ENCODE measurements at places on chromosomes 2 and 18. TPM values are rescaled to one million over a fixed set of nuclear protein-coding genes. Genes with fewer than 3 reads are reported as not detected.
A peak's percentile ranks its signal among the peaks of the same experiment; 100 is the strongest.

The CHRND gene
- total RNA-seq: 2.2 TPM

The ARHGAP25 gene
- 1.4 TPM for total RNA-seq

The IL1RL2 gene
- not detected for total RNA-seq

The NPHP1 gene
- total RNA-seq: 2.5 TPM

The POLR1B gene
- total RNA-seq: 13.9 TPM

DNA sequence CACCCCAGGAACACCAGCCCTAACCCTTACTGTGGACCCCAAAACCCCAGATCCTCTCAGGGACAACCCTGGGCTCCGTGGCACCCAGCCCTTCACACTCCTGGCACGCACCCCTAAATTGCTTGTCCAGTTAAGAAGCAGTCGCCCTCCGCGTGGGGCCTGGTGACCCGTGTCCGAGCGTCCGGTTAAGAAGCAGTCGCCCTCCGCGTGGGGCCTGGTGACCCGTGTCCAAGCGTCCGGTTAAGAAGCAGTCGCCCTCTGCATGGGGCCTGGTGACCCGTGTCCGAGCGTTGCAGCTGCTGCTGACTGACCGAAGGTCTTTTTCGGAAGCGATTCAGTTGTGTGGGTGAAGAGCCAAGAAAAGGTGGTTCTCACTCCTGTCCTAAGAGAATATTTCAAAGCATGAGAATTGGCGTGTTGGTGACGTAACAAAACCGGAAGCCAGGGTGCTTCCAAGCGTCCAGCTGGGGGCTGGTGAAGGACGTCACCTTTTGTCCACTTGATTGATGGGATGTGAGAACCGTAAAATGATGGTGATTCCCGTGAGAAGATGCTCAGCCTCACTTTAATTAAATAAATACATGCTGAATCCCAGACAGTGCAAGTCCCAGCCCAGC, 70.5 kb downstream of the KCNG2 start:
- DNase-seq: no peak

- no peak for DNase-seq
Observed at GRCh38 chr2:198287706-198288105, 483.3 kb downstream of the PLCL1 start.

DNA sequence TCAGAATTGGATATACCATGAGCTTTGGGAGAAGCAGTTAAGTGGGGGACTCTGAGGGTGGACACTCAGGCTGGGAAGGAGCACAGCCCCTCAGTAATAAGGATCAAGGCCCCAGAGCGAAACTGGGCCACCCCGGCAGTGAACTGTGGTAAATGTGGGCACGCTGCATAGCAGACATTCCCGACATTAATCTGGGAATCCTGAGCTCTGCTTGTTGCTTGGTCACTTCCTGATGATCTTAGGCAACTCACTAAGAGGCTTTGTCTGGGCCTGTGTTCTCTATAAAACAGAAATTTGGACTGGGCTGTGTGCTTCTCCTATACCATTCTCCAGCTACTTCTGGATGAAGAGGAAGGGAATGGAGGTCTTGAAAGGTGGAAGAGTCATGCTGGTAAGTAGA, 4.8 kb downstream of the TGFBRAP1 start:
- DNase-seq: no peak

- DNase-seq: no peak
Observed at GRCh38 chr2:5885451-5886173, 193.4 kb downstream of the SOX11 start.

DNA sequence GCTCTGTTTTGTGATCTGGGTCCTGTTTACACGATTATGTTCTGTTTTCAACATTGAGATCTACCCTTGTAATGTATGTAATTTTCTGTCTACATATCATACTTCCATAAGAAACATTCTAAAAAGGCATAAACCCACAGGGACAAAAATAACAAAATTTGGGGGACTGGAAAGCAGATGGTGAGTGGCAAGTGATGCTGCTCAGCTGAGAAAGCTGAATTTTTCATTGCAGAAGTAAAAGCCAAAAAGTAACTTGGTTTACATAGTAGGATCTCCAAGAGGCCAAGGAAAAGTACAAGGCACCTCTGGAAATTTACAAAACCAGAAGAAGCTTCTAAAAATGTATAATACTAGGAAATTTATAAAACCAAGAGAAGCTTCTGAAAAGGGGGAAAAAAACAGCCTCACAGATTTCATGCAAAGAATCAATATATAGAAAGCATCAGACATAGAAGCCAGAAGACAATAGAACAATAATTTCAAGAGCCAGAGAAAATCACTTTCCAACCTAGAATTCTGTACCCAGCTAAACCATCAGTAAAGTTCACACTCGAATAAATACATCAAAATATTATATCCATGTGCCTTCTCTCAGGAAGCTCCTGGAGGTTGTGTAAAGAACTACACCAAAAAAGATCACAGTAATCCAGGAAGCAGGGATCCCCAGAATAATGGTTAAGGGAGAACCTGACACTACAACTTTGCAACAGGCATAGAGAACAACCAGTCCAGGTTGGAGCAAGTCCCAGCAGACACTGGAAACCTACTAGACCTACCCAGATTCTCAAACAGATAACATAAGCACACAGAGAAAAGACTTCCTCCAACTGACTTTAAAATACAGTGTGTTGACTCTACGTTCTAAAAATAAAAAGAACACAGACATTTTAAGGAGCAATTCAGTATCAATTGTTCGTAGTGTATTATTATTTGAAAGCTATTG, 401.7 kb upstream of the HS6ST1 start:
- DNase-seq: no peak

DNA sequence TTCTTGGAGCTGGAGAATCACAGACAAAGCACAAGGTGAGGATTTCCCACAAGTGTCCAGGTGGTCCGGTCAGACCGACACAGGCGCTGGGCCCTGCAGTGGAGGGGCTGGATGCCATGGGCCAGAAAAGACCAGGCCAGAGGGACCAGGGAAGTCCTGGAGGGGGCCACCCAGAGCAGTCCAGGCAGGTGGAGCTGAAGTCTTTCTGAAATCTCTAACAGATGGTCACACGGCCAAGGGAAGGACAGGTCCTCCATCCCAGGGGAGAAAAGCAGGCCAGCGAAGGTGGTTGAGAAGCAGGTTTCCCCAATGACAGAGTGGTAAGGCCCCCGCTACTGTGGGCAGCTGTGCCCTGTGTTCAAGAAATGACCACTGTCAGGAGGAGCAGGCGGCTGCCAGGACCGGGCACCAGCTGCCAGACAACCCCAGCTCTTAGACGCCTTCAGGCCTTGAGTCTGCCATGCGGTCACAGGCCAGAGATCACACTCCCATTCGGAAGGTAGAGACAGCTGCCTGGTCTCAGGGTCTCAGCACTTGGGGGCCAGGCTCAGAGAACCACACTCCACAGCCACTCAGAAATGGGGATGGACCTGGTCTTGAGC, 25.9 kb downstream of the HS1BP3 start:
- DNase-seq: peak; percentile 10

- DNase-seq: no peak
Observed at GRCh38 chr2:128412181-128412871, 93.7 kb upstream of the HS6ST1 start.

DNA sequence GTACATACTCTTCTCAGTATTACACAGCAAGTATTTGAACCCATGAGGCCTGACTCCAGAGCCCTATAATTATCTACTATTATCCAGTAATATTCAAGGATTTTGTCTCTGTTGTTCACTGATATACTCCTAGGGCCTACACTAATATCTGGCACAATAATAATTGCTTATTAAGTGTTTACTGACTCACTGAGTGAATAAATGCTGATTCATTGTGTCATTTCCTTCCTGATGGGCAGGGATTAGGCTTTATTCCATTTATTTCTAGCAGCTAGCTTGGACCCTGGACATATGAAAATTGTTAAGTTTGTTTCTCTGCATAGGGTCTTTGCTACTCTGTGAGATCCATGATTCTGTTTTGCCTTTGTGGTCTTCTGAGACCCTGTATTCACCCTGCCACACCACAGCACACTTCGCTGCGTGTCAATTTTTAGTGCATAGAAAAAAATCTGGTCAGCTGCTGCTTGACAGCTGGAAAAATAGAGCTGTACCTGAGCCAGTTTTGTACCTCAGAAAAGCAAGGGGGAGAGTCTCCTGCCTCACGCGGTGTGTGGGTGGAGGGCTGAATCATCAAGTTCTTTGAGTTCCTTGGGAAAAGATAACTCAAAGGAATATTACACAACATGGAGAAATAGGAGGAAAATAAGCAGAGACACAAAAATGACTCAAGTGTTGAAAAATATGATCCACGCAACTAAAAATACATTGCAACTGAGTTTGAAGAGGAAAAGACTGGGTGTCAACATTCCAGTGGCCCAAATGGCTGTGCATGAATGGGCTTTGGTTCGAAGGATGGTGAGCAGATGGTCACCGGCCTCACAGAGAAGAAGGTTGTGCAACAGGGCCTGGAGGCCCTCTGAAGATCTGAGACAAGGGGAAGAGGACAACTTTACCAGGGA, 18.9 kb upstream of the DPP4 start:
- no peak for DNase-seq

GRCh38 chr18:71304856-71305255, 1016.0 kb downstream of the SOCS6 start:
- no peak for DNase-seq

GRCh38 chr2:105754011-105754410, 9.3 kb downstream of the NCK2 start:
- no peak for DNase-seq

DNA sequence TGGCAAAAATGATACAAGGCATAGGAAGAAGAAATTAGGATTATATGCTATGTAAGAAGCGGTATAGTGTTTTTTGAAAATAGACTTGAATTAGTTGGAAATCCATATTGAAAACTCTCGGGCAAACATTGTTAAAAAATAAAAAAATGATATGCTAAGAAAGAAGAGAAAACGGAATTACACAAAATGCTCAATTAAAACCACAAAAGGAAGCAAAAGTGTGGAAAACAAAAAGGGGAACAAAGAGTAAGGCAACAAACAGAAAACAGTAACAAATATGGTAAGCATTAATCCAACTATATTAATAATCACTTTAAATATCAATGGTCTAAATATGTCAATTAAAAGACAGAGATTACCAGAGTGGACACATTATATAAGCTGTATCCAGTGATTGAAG, 58.4 kb downstream of the TXNL1 start:
- no peak for DNase-seq

GRCh38 chr18:3283908-3284307, 22.0 kb downstream of the MYL12B start:
- peak; percentile 42 for DNase-seq

- no peak for DNase-seq
Observed at GRCh38 chr2:86825693-86826381, 35.1 kb upstream of the CD8A start.

DNA sequence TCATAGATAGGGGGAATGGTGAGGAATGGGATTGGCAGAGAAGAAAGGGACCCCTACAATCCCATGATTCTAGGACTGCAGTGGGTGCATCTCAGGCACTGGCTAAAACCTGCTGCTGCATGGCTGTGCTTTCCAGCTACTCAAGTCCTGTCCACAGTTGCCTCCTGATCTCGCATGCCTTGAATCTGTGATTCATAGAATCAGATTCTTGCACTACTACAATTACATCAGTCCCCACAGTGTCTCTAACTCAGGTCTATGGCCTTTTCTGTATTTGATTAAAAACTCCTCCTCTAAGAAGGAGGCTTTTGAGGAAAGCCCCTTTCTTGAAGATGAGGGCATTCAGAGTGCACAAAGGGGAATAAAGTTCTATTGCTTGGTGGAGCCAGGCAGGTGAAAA, 117.4 kb downstream of the LRATD1 start:
- no peak for DNase-seq

DNA sequence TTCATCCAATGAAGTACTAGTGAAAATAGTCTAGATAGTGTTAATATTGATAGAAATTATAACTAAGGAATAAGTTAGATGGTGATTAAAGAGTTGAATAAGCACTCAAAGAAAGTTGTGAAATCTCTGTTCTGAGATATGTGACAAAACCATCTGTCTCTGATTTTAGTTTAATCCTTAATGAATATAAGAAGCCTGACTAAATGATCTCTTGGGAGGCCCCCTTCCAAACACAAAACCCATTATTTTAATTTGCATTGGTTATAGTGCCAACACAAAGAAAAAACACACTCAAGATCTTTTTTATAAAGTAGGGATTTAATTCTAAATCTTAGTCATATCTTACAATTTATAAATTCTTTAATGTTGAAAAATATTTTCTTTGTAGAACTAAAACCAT, 34.0 kb downstream of the SCN2A start:
- DNase-seq: no peak

- DNase-seq: no peak
Observed at GRCh38 chr2:130841741-130842365, 5.1 kb downstream of the ARHGEF4 start.

DNA sequence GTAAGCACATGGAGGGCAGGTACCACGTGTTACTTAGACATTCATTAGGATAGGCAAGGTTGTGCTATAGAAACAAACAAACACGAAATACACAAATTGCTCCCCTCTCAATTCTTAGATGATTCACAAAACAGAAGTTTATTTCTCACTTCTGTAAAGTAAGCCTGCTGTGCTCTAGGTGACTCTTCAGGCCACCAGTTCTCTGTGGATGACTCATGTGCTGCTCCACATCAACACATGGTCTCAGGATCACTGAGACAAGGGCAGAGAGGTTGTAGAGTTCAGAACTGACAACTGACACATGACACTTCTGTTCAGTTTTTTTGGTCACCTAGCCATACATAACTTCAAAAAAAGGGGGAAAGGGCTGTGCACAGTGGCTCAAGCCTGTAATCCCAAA, 70.6 kb downstream of the DAW1 start:
- no peak for DNase-seq

DNA sequence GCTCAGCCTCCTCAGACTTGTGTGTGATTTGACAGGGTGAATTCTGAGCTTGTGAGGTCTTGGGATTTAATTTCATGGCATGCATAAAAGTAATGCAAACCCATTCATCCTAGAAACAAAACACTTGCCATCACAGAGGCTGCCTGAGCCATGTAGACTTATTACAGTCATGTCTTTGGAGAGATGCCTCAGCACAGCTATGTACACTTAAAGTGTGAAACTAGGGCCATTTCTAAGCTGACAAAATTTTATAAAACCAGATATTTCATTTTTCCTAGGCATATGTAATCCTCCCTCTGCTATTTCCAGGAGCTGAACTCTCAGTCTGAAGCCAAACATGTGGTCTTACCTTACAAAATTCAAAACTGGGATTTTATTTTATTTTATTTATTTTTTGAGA, 322.2 kb upstream of the SPHKAP start:
- no peak for DNase-seq

GRCh38 chr2:106812383-106812782, 73.6 kb downstream of the ST6GAL2 start:
- no peak for DNase-seq

- no peak for DNase-seq
Observed at GRCh38 chr2:157265825-157266224, 8.3 kb downstream of the GALNT5 start.

DNA sequence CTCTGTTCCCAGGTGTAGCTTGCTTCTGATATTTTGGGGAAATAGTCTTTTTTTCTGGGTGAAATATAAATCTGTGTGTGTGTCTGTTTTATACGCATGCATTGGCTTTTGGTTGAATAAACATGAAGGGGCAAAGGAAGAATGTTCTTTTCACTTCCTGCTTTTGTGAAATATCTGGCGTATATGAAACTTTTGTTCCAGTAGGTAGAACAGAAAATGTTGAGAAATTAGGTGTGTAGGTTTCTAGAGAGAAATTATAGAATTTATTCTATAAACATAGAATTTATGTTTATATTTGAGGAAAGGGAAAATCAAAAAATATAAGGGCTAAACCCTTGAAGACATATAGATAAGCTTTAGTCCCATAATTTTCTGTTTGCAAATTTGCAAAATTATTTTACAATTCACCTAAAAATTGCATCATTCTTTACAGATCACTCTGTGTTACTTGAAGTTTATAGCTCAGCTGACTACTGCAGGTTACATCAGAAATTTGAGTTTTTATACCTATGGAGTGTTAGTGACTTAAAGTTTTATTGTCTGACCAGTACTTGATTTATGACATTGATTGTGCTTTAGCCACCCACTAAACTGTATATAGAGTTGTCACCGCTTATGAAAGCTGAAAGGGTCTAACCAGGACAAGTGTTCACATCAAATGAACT, 116.1 kb downstream of the FAM117B start:
- DNase-seq: no peak
